ENCODE measurements at places on chromosomes 16 and 17.

DNA sequence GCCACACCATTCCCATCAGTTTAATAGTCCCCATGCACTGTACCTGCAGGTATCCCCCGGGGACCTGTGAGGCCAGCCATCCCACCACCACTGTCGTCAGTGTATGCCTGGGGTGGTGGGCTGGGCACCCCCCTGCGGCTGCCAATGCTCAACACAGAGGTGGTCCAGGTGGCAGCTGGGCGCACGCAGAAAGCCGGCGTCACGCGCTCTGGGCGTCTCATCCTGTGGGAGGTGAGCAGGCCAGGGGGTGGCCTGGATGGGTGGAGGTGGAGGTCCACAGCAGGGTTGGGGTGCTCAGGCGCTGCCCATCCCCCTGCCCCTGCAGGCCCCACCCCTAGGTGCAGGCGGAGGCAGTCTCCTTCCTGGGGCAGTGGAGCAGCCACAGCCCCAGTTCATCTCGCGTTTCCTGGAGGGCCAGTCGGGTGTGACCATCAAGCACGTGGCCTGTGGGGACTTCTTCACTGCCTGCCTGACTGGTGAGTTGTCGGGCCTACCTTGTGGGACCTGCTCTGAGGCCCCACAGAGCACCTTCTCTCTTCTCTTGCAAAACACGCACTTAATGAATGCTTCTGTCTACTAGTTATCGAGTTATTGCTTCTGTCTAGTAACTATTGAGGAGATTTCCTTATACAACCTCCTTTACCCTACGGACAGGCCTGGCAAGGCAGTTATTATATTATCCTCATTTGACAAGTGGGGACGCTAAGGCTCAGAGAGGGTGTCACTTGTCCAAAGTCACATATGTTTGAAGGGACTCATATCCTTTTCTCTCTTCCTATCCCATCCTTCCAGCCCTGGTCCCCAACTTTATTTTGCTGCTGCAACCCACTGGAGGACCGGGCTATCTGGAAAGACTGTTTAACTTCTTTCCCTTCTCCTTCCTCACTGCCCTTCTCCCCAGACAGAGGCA lies 5.8 kb upstream of the TRAF4 start:
- DNase-seq: no peak

- no peak for DNase-seq
These were observed 18.5 kb downstream of the TBKBP1 start for GRCh38 chr17:47712330-47713023.

DNA sequence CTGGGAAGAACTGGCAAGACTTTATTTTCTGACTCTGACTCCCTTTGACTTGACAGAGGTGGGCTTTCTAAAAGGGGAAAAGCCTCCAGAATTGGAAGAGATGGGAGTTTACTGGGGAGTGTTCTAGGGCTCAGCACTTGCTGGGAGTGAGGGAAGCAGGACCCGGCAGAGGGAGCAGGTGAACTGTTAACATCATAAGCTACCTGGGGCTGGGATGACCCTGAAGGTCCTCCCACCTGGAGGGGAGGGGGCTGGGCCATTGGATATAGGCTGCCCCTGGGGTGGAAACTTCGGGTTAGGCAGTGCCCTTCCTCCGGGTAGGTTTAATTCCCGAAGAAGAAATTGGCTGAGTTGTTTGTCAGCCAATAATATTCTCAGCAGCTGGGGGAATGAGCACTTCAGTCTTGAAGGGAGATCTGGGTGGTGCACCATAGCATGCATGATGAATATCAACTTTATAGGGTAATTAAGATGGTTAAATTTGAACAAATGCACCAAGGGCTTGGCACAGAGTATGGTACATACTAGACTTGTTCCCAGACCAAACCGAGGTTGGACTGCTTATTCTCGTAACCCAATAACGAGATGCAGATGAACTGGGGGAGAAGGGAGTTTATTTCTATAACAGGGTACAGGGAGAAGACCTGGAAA lies 337.0 kb downstream of the HAPSTR1 start:
- DNase-seq: no peak

- no peak for DNase-seq
These were observed 15.3 kb upstream of the TXNDC11 start for GRCh38 chr16:11757671-11758545.

GRCh38 chr16:67022531-67023214 lies 6.3 kb upstream of the CBFB start:
- DNase-seq: peak; percentile 38

DNA sequence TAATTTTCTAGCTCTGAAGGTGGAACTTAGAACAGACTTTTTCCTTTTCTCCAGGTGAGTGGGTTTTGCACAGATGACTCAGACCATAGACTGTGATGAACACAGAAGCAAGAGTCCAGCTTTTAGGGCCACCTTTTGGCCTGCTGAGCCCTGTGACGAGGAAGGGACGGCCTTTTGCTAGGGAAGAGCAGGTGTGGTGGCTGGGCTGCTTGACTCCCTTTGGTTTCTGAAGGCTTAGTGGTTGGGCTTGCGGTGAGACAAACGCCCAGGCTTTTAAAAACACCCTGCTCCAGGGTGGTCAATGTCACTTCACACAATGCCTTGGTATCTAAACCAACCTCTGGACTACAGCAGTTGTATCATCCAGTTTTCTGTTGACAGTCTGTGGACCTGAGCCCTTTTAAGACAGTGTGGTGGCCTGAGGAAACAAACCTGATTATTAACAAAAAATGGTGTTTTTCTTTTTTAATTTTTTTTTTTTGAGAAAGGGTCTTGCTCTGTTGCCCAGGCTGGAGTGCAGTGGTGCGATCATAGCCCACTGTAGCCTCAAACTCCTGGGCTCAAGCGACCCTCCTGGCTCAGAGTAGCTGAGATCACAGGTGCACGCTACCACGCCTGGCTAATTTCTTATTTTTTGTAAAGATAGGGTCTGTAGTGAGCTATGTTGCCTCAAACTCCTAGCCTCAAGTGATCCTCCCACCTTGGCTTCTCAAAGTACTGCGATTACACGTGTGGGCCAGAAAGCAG lies 134.0 kb downstream of the SNX29 start:
- no peak for DNase-seq

DNA sequence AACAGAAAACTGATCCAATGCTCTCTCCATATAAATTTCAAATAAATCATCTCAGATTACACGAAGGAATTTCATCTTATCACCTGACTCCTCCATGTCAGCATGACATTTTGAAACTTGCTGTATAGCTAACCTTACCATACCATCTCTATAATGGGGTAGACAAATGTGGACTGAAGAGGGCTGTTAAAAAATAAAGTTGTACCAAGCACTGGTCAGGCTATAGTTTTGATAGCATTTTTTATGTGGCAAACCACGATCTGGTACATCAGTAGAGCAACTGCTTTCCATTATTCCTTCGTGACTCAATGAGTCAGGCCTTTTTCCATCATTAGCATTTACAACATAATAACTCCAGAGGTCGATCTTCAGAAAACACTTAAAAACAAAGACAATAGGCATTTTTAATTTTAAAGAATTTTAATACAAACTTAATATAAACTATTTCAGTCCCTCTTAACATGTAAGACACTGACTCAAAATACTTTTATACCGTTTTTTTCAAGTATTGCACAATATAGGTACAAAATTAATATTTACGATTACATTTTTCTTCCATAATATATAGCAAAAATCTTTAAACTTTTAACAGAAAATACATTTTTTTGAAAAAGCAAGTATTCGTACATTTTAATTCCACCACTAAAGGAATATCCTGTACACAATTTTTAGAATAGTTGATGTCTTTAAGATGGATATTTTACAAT lies 4.2 kb downstream of the TOB1 start:
- no peak for DNase-seq

GRCh38 chr16:48960830-48961229 lies 320.8 kb downstream of the CBLN1 start:
- no peak for DNase-seq

GRCh38 chr16:49856672-49857330 lies 889 bp upstream of the ZNF423 start:
- peak; percentile 79 for DNase-seq

GRCh38 chr17:72743037-72743467 lies 349.4 kb downstream of the SLC39A11 start:
- DNase-seq: no peak

- DNase-seq: no peak
These were observed 20.5 kb upstream of the RASL10B start for GRCh38 chr17:35710950-35711349.

DNA sequence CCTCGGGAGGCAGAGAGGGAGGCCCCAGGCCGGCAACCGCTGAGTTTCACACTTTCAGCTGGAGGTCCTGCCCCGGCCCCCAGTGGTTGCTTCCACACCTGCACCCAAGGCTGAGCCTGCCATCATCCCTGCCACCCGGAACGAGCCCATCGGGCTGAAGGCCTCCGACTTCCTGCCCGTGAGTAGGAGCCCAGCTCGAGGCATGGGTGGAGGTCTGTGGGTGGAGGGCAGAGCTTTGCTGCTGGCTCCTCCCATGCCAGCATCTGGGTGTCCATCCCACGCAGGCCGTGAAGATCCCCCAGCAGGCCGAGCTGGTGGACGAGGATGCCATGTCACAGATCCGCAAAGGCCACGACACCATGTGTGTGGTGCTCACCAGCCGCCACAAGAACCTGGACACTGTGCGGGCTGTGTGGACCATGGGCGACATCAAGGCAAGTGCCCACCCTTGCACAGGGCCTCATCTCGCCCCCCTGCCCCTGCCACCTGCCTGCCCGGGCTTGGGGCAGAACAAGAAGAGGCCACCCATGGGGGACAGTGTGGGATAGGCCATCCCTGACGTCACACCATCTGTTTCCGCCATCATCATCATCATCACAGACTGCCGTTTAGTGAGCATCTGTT lies 19.6 kb downstream of the KATNB1 start:
- DNase-seq: no peak

DNA sequence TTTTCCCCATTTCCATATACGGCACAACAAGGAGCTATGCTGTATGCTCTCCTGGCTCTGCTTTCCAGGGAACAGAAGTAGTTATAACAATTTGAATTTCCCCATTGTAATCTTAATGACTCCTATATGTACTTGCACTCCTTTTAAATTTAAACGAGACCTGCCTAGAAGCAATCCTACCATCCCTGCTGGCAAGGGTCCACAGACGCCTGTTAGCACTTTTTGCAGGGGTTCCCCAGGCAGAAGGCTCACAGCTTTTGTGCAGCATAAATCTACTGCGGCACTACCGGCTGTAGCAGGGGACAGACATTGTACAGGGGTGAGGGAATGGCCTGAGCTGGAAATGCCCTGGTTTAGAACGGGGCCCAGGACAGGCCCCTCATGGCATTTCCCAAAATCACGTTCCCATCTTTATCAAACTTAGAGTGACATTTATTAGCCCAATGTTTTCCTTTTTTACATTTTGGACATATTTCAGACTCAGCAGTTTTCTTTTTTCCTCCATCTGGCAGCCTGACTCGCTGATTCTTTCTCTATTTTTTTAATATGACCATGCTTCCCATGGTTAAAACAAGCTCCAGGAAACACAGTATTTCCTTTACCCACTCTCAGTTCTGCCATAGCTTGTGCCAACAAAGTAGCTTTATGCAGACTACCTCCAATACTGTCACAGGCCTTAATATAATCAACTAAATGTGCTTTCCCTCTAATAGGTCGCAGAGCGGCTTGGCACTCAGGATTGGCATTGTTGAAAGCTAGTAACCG lies 35.4 kb upstream of the USP22 start:
- DNase-seq: no peak

- no peak for DNase-seq
These were observed 47.0 kb downstream of the MAPT start for GRCh38 chr17:45941395-45941794.

DNA sequence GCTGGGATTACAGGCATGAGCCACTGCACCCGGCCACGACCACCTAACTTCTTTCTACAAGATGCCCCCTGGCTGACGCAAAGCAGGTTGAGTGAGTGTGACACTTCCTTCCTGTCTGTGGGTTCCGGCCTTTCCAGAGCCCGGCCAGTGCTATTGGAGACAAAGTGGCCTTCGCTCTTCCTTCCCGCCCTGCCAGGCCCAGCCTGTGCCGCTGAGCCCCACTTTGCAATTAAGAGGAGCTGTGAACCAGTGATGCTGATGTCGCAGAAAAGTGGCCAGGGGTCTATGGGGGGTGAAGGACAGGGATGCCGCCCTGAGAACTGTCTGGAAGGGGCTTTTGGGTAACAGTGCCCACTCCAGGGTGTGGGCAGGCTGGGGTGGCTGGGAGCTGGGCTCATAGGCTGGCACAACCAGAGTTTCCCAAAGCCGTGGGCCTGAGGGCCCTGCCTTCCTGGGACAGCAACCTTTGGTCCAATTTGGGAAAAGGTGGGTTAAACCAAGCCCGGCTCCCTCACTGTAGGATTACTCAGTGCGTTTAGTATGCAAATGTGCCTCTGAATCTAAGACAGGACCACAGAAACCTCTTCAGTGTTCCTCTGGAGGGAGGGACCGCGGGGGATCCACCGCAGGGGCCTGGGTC lies 174.9 kb downstream of the SEC14L1 start:
- no peak for DNase-seq

DNA sequence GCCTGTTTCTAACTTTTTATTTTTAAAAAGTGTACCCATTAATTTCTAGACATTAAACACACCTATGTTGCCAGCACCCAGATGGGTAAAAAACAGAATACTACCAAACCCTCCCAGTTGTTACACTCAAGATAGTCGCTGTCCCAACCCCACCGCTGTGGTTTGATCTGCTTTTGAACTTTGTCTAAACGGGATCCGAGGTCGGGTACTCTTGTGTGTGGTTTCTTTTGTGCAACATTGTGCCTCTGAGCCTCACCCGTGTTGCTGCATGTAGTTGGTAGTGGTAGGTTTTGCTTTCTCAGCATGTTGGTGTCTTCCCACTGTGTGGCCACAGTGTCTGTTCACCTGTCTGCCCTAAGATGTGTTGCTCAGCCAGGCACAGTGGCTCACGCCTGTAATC lies 4.3 kb downstream of the KLHL36 start:
- no peak for DNase-seq

DNA sequence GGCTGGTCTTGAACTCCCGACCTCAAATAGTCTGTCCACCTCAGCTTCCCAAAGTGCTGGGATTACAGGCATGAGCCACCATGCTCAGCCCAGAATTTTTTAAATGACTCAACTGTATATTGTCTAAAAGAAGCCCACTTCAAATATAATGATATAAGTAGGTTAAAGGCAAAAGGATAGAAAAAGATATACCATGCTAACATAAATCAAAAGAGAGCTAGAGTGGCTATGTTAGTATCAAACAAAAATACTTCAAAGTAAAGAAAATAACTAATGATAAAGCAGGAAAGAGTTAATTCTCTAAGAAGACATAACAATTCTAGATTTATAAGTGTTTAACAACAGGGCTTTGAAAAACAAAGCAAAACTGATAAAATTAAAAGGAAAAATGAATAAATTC lies 13.3 kb upstream of the MPO start:
- DNase-seq: no peak

GRCh38 chr17:75262112-75262606 lies 480 bp downstream of the MRPS7 start:
- DNase-seq: peak; percentile 31

DNA sequence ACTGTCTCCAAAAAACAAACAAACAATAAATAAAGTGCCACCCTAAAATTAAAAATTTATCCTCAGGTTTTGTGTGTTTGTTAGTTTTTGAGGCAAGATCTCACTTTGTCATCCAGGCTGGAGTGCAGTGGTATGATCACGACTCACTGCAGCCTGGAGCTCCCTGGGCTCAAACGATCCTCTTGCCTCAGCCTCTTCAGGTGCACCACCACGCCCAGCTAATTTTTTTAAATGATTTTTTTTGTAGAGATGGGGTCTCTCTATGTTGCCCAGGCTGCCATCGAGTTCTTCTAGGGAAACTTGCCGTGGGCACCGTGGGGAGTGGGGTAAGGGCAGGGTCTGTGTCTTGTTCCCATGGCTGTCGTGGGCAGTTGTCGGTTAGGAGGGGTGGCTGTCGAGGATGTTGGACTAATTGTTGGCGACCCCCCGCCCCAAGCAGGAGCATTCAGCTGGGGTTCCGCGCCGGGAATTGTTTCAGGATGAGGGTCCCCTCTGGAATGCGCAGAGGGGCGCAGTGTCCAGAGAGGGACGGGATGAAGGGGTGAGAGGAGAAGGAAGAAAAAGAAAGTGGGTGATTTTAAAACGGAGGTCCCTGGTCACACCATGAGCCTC lies 1.1 kb upstream of the RNF213 start:
- no peak for DNase-seq

All from AG08395 (cell line).